ENCODE measurements at places on chromosomes 11 and 22.

DNA sequence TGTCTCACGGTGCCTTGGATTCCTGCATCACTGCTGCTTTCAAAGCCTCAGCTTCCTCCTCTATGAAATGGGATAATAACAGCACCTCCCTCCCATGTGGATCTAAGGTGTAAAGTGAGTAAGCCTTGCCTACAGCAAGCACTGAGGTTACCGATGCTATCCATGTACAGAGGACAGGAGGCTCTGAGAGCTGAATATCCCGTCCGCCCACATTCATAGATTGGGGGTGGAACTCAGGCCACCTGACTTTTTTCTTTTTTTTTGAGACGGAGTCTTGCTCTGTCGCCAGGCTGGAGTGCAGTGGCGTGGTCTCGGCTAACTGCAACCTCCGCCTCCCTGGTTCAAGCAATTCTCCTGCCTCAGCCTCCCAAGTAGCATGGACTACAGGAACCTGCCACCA lies 12.5 kb downstream of the PDGFB start:
- no peak for DNase-seq

GRCh38 chr11:126338346-126339055 lies 17.0 kb upstream of the ST3GAL4 start:
- DNase-seq, result no peak

DNA sequence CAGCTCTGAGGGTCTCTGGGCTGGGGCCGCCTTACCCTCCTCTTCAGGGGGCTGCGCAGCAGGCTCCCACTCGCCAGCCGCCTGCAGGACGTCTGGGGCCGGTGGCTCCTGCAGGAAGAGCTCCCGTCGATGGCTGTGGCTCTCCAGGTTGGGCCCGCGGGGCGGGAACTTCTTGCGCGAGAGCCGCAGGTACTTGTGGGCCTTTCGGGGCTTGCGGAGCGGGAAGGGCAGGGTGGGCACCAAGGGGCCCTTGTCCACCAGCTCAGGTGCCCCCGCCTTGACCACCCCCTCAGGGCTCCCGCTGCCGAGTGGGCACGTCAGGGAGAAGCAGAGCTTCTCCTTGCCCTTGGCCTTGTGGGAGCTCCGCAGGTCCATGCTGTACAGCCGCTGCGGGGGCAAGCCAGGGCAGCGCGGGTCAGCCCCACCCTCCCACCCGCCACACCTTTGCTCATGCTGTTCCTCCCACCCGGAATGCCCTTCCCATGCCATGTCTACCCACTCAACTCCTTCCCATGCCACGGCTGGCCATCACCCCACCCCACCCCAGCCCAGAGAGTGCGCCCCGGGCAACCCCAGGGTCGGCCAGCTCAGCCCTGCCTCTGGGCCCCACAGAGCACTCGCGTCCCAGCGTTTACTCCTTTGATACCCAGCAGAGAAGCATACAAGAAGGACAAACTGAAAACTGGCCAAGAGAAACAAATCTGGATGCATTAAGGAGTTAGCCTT lies 18.0 kb downstream of the CBX7 start:
- DNase-seq, result no peak

GRCh38 chr11:27716835-27717234 lies 16.6 kb upstream of the BDNF start:
- no peak for DNase-seq

- peak; percentile 56 for DNase-seq
Observed at GRCh38 chr11:405323-405953, 9.4 kb downstream of the SIGIRR start.

DNA sequence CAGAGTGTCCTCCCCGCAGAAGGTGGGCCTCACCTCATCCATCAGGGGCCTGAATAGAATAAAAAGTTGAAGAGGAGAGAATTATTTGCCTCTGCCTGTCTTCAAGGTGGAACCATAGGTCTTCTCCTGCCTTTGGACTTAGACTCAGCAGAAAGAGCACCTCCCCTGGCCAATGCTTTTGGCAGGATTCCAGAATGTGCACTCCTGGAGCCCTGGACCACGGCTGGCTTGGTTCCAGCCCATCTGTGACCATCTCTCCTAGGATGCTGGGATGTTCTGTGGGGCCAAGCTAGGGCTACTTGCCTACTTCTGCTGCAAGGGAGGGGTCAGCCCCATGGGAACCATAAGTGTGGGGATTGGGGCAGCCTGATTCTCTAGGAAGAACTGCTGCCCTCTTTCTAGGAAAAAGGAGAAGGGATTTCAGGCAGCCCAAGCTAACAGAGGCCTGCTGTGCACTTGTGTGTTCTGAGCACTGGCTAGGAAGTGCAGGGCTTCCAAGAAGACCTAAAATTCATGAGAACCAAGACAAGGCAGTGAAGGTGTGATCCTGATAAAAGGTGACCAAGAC lies 32.2 kb upstream of the SHANK2 start:
- DNase-seq, result no peak

- no peak for DNase-seq
Observed at GRCh38 chr11:109794501-109794900, 298.7 kb upstream of the ZC3H12C start.

DNA sequence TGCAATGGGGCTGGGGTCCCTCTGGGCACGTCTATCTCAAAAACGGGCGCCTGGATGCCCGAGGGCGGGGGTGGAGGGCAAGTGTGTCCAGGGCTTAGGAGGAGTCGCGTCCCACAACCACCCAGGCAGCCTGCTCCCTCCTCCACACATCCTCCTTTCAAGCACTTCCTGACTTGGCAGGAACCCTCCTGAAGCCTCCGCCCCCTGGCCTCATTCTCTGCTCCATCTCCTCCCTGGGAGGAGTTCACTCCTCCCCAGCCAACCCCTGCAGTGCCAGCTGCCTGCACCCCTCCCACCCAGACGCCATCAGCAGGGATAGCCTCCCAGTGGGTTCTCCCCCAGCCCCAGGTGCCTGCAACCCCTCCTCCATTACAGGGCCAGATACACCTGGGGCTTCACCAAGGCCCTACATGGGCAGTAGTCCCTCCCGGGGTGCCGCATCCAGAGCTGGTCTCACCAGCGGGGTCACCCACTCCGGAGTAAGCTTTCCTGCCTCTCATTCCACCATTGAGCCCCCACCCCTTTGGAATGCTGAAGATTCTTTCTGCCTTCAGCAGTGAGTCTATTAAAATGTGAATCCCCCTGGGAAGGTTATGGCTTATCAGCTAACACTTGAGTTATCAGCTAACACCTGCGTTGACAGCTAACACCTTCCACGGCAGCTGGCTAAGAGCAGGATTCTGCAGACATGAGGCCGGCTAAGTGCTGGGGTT lies 24.4 kb downstream of the RTN4R start:
- DNase-seq, result peak; percentile 53

GRCh38 chr11:131025421-131026125 lies 109.3 kb upstream of the SNX19 start:
- DNase-seq, result no peak

DNA sequence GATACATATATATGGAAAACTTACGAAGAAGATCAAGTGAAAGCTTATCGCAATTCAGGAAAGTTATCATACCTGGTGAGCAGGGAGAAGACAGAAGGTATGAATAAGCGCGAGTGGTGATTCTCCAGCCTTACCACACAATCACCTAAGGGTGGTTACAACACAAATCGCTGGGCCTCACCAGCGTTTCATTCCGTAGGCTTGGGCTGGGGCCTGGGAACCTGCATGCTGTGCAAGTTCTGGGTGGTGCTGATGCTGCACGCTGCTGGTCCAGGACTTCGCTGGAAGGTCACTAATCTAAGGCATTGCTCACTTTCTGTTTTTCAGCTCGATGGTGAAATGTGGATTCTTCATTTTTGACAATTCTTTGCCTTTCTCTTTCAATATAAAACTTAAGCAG lies 76.6 kb upstream of the SLC25A18 start:
- no peak for DNase-seq

DNA sequence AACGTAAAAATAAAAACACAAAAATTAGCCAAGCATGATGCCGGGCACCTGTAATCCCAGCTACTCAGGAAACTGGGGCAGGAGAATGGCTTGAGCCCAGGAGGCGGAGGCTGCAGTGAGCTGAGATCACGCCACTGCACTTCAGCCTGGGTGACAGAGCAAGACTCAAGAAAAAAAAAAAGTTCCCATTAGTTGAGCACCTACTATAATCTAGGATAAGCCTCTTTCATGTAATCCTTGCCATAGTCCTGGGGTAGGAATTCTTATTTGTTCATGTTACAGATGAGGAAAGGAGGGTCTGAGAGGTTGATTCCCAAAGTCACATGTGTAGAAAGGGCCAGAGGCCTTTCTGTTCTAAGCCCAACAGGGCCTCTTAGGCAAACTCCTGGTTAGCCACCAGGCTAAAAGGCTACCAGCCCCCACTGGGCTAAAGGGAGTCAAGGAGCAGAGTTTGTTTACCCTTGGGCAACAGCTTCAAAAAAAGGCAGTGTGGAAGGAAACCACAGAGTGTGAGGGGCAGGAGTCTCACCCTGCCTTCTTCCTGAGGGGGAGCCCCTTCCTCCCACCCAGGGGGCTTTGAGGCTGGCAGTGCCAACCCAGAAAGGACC lies 21.6 kb upstream of the CSNK1E start:
- DNase-seq, result no peak

- no peak for DNase-seq
Observed at GRCh38 chr22:27685970-27686369, 115.6 kb downstream of the MN1 start.

DNA sequence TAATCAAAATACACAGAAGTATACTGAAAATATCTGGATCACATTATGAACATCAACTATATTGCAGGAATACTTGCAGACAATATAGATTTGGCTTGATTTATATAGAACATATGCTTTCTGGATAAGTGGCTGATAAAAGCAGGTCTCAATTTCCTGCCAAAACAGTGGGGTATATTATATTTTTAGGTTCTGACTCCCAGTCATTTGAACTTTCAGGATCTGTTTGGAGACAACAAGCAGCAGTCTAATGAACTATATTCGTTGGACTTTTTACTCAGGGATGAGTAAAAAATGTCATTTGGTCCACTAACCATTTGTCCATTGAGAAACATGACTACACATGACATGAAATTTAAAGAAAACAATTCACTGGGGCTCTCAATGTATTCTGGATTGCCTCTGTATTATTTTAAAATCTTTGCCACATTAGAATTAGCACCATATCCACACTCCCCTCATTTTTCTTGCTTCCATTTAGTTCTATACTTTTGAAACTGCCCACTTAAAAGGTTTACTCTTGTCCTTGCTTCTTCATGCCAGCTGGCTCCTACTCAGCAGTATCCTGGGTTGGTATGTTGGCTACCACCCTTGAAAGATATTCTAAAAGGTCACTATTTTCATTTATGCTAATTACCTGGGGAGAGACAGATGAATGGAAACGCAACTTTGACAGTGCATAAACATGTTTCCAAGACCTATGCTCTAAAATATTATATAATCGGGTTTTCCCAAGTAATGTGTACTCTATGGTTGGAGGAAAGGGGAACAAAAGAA lies 153.0 kb downstream of the APOL5 start:
- DNase-seq, result no peak

DNA sequence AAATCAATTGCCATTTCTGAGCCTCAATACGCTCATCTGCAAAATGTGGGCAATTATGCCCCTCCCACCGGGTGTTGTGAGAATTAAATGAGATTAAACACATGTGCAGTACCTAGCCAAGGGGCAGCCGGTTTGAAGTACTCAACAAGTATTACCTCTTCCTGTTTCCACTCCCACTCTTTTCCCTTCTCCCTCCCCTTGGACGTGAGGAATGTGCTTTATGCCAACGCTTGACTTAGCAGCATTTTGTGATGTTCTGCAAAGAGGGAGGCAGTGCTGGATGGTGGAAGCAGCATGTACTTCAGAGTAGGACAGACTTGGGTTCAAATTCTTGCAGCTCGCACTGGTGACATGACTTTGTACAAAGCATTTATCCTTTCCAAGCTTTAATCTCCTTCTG lies 306.0 kb downstream of the BUD13 start:
- no peak for DNase-seq

GRCh38 chr11:82176365-82176764 lies 557.3 kb downstream of the FAM181B start:
- DNase-seq, result no peak

GRCh38 chr11:28223994-28224393 lies 115.8 kb downstream of the METTL15 start:
- DNase-seq, result no peak

- DNase-seq, result no peak
Observed at GRCh38 chr22:43066134-43066533, 23.1 kb downstream of the TTLL1 start.

GRCh38 chr11:20844630-20845029 lies 175.2 kb downstream of the NELL1 start:
- no peak for DNase-seq

GRCh38 chr11:126833065-126833464 lies 167.5 kb downstream of the KIRREL3 start:
- no peak for DNase-seq
